Effector memory CD8-positive, alpha-beta T cell (primary cell): ENCODE measurements at places on chromosomes 3 and 15.

DNA sequence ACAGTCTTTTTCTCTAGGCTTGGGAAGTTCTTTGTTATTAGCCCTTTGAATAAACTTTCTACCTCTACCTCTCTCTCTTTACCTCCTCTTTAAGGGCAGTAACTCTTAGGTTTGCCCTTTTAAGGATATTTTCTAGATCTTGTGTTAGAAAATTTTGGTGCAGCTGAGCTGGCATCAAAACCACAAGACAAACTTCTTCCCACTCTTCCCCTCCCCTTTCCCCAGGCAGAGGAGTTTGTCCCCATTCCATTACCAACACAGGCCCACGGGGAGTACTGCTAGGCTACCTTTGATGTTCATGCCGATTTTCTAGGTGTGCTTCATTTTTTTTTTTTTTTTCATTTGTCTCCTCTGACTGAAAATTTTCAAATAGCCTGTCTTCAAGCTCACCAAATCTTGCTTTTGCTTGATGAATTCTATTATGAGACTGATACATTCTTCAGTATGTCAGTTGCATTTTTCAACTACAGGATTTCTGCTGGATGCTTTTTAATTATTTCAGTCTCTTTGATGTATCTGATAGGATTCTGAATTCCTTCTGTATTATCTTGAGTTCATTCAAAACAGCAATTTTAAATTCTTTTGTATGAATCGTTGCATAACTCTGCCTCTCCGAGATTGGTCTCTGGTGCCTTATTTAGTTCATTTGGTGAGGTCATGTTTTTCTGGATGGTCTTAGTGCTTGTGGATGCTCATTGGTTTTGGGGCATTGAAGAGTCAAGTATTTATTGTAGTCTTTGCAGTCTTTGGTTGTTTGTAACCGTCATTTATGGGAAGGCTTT, 112.0 kb downstream of the UBE2E2 start:
- no peak for DNase-seq

DNA sequence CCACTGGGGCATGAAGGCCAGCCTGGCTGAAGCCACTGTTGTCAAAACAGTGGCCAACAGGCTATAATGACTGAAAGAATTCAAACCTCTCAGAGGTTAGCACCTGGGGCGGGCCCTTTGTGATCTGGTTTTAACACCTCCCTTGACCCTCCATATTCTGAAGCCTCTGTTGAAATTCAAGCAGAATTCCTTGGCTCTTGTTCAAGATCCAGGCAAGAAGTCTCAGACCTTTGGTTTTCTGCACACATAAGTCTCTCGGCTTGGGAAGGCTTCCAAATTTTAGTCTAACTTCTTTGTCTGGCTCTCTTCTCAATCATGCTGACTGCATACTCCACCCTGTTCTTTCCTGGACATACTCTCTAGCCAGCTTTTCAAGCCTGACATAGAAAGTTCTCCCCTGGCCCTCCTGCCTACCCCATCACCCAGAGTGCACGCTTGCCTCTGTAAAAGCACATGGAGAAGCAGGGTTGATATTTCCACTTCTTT, 144.5 kb downstream of the PDZRN3 start:
- DNase-seq, result no peak

DNA sequence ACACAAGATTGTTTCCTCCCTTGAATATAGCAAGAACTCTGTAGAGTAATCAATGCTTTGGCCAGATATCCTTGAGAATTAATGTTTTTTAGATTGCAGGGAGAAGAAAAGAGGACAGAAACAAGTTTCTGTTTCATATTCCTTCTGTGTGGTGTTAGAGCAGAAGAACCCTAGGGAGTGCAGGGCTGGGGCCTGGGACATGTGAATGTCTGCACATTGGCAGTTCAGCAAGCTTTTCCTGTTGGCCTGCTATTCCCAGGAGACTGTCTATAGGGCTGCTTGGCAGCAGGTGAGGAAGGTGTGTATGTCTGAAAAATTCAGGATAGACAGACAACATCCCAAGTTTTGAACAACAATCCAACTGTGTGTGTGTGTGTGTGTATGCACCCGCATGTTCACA, 13.6 kb upstream of the CNBP start:
- no peak for DNase-seq

- no peak for DNase-seq
These were observed 129.2 kb upstream of the CBLB start for GRCh38 chr3:105997800-105998526.
